ENCODE measurements at places on chromosomes 3 and 15. TPM values are rescaled to one million over a fixed set of nuclear protein-coding genes. Genes with fewer than 3 reads are reported as not detected.

DNA sequence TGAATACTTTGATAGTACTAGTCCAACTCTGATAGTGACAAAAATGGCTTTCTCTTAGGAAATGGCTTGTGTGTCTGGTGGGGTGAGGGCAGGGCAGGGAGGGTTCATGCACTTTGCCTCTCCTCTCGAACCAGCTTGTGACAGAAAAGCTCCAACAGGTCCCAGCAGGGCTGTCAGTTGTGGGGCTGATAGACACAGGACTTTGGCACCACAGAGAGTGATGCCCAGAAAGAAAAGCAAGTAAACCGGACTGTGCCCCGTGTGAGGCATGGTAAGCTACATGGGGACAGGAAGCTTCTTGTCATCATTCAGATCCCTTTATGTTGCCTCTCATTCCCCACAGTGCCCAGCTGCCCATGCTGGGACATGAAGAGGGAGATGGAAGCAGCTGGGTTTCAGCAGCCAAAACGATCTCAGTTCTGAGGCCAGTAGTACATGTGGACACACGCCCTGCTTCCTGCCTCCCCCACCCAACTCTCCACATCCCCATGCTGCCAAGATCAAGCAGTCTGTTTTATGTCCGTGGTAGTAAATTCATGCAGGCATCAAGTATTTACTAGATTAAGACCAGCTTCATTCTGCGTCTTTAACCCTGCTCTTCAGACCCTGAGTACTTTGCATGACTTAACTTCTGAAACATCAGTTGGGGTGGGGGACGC is 29.7 kb upstream of the LIPC start:
- DNase-seq, result no peak

The SPG21 gene
- 111 TPM for polyA plus RNA-seq

GRCh38 chr3:149618151-149619123 is 39.4 kb downstream of the WWTR1 start:
- peak; percentile 34 for DNase-seq

DNA sequence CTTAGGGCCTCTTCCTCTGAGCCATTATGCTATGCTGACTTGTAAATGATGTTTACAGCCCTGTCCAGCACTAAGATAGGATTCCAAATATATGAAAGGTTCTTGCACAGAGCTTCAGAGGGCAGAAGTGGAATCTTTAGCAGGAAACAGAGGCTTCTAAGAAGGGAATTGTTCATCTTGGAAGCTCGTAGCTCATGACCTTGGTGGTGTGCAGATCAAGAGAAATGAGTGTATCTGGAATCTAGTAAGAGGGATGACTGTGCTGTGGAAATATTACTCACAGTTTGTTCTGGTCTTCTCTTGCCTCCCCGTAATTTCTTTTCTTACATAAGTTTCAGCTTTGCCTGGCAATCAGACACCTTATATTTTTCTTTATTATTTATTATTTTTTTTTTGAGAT is 175.8 kb downstream of the SPATA16 start:
- no peak for DNase-seq

DNA sequence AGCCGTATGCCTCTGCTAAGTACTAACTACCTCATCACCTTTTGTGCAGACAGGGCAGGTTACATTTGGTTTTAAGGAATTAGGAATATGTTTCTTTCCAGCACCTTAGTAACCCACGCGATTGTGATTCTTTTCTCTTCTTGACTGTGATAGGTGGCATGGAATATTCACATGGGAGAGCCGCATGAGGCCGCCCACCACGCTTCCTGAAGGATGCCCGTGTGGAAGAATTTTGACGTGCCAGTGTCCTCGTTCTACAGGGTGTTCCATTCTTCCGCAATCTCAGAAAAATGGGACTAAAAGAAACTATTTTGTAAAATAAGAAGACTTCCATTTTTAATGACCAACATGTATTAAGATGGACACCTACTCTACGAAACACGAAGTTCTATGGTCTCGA is 16.3 kb downstream of the B3GNT5 start:
- DNase-seq, result no peak

DNA sequence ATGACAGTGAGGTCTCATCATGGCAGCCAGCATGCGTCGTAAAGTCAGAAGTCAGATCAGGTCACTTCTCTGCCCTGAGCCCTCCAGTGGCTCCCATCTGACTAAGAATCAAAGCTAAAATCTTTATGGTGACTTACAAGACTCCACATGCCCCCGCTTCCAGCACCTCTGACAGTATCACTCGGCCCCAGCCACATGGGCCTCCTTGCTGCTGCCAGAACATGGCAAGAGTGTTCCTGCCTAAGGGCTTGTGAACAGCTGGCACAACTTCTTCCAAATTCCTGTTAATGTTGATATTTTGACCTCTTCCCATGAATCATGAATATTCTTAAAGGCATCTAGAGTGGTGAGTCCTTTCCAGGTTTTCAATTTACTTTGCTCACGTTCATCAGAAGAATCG is 20.5 kb downstream of the POLR2M start:
- no peak for DNase-seq

DNA sequence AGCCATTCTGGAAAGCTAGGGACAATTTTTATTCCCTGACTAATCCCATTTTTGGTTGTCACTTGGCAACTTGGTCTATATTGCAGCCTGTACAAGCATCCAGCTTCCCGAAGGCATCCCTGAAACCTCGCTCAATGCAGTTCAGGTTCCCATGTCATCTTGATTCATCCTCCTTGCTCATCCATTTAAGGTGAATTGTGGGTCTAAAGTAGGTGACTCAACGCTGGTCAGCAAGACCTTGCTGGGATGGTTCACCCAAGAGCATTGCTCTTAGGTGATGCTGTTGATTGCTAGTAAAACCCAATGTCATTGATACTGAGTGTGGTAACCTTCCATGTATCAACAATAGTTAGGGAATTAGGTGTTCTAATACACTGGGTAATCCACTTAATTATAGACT is 13.1 kb upstream of the RAB8B start:
- DNase-seq, result no peak

The ABHD6 gene
- 19.4 TPM for polyA plus RNA-seq

- no peak for DNase-seq
Observed at GRCh38 chr3:149772861-149773260, 19.5 kb downstream of the ANKUB1 start.

DNA sequence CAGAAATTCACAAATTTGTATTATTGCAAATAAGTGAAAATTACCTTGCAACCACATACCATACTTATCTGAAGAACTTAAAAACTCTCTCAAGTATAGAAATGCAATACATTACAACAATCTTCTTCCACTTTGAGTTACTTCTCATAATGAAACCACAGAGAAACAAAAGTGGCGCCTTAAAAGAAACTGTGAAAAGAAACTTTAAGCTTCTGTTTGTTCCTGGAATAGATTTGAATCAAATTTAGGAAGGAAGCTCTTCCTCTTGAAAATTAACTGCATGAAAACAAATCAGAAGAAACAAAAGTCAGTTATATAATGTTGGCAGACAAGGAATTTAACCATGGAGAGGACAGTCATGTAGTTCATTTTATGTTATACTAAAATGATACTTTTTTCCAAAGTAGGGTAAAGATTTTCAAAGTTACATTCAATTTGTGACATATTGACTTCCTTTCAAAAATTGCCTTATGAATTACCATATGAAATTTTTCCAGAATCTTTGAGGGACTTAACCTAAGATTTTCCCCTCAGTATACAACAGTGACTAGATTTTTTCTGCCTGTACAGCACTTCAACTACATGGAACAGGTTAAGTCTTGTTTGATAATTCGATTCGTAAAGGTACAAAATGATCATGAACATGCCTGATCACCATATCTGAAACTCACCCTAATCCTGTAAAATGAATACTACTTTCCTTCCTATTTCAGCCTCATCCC is 57.6 kb upstream of the TNFSF10 start:
- no peak for DNase-seq

The IL17RE gene
- 1.6 TPM for polyA plus RNA-seq

- DNase-seq, result no peak
Observed at GRCh38 chr15:50750227-50750705, 15.2 kb downstream of the SPPL2A start.

The TRPM1 gene
- not detected for polyA plus RNA-seq

GRCh38 chr3:23052620-23053019 is 150.5 kb upstream of the UBE2E2 start:
- no peak for DNase-seq

GRCh38 chr3:104846270-104846669 is 520.4 kb upstream of the ALCAM start:
- DNase-seq, result no peak

DNA sequence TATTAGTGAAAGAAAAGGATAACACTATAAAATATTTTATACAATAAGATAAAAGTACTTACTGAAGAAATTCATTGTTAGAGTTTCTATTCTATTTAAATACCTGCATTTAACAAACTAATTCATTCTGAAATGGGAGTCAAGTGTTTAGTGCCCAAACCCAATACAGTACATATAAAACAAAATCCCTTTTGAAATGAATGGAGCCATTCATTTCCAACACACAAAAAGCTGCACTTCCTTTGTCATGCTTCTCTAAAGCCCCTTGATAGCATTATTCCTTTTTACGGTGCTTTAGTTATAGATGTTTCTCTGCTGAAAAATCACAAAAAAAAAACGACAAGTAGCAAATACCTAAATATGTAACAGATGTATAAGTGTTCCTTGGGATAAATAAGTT is 596.3 kb downstream of the ZIC1 start:
- DNase-seq, result no peak

DNA sequence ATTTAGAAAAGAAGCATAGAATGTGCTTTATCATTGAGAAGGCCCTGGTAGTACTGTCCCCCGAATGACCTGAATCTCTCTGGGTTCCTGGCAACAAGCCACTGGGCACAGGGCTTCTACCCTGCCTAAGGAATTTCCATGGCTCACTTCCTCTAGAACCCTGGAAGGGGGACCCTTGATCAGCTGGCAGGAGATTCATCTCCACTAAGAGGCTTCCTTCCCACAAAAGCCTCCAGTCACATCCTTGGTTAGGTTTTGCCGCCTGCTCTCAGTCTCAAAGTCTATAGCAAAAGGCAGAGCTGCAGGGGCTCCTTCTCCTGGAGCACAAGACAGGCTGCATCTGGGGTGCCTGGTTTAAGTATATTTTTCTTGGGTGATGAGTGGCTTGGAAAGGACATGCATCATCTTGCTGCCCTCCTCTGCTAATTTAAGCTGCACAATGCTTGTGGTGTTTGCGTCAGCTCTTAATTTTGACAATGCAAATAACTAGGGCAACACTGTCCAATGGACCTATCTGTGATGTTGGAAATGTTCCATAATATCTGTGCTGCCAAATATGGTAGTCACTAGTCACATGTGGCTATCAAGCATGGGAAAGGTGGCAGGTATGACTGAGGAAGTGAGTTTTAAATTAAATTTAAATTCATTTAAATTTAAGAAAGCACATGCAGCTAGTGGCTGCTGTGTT is 33.4 kb upstream of the RARRES1 start:
- DNase-seq, result no peak

The CPNE4 gene
- 5.4 TPM for polyA plus RNA-seq

DNA sequence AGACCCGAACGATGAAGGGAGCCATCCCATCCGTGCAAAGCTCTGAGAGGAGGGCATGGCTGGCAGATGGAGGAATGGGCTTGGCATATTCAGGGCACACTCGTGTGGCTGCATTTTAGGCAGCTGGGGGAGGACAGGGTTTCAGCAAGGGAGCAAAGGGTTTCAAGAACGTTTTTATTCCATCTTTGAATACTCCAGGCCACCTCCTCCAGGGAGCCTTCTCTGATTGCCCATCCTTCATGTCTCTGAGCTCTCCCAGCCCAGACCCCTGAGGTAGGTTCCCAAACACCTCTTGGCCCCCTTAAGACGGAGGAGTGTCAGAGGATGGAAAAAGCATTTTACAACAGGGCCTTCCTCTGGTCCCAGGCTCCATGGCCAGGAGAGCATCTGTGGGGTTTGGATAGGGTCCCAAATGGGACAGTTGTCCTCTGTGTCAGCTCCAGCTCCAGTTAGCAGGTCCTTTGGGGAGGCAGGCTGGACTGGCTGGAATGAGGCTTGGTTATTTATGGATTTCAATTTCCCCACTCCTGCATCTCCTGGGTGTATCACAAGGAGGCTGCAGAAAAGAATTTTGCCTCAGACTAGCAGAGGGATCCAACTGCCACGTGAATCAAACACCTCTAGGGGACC is 17.7 kb upstream of the SLC6A1 start:
- DNase-seq, result no peak

The CSK gene
- 66.2 TPM for polyA plus RNA-seq
